Spleen (tissue), 13 donors: ENCODE measurements at places on chromosomes 1 and 21.

- no peak for DNase-seq
Observed at GRCh38 chr1:155657463-155657862, 31.1 kb downstream of the YY1AP1 start.

DNA sequence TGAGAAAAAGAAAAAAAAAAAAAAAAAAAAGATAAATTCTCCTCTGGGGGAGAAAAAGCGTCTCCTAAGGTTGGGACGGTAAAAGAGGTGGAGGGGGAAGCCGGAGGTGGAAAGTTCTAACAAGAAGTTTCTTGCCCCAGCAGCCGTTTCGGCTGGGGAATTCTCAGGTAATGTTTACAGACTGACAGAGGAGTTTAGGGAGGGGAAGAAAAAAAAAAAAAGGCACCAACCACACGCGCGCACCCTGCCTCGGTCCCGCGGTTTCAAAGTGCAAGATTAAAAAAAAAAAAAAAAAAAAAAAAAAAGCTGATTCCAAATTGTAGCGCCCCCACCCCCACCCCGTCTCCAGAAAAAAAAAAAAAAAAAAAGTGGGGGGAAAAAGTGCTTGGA is 504 bp downstream of the DHRS3 start:
- DNase-seq = peak; percentile 41

GRCh38 chr1:170823120-170823519 is 112.2 kb upstream of the MROH9 start:
- DNase-seq = no peak

- peak; percentile 89 for DNase-seq
Observed at GRCh38 chr1:37989361-37989930, 376 bp downstream of the SF3A3 start.

- no peak for DNase-seq
Observed at GRCh38 chr1:24417681-24418080, 2.1 kb downstream of the NIPAL3 start.

DNA sequence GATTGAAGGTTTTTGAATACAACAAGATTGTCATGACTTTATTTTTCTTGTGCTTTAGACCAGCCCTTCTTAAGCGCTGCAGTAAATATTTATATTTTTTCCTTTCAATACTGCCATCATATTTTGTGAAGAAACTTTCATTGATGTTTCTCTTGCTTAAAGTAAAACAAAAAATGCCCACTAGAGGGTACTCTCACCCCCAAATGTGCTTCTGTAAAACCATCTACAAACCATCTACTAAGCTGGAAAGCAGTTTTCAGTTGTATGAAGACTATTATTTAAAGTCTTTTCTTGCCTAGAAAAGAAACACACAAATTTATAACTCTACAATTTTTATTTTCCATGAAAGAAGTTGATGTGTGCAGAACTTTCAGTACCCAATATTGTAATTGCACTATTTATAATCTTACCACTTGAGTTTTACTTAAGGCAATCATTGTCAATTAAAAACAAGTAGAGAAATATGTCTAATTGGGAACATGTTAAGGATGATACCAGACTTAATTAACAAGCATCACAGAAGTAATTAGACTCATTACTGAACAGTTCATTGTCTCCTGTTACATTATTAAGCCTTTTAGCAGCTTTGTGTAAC is 10.7 kb downstream of the LEPR start:
- no peak for DNase-seq

GRCh38 chr1:217048104-217048707 is 325.0 kb upstream of the ESRRG start:
- DNase-seq = no peak

DNA sequence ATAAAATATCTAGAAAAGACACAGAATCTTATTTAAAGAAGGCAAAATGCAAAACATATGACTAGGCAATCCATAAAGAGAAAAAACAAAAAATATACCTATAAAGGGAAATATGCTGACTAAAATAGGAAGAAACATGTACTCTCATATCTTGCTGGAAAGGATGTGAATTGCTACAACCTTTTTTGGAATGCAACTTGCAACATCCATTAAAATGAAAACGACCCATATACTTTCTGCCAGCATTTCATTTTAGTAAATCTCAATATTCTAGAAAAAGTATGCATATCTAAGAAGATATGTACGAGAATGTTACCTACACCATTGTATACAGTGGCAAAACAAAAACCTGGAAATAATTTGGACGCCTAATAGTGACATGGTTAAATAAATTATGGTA is 56.6 kb downstream of the EDEM3 start:
- DNase-seq = no peak

DNA sequence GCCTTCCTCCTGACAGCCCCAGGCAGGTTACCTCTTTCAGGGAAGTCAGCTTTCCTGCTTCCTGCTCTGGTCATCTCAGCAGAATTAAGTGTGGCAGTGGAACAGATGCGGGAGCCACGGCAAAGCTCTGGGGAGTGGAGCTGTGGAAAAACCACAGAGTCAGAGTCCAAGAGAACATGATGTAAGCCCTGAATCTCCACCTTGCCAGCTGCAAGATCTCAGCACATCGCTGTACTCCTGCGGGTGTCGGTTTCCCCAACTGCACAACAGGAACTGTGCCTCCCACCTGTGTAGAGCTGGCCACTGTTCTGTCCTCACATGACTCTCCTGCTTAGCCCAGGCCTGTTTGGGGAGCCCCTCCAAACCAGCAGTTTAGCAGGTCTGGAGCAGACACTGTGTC is 123.7 kb downstream of the MATN1 start:
- DNase-seq = no peak

DNA sequence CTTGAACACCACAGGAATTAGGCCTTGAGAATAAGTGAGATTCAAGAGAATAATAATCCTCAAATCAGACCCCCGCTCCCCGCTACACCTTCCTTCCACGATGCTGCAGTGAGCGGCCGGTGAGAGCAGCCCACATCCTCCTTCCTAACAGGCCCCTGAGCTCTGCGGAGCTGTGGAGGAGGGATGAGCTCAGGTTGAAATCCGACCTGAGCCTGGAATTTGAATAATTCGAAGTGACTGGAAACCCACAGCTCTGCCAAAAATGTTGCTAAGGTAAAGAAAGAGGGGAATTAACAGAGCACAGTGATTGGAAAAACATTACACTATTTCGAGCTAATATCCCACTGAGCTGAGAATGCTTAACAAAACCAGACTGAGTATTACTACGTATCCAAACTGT is 90.0 kb downstream of the URB2 start:
- no peak for DNase-seq

DNA sequence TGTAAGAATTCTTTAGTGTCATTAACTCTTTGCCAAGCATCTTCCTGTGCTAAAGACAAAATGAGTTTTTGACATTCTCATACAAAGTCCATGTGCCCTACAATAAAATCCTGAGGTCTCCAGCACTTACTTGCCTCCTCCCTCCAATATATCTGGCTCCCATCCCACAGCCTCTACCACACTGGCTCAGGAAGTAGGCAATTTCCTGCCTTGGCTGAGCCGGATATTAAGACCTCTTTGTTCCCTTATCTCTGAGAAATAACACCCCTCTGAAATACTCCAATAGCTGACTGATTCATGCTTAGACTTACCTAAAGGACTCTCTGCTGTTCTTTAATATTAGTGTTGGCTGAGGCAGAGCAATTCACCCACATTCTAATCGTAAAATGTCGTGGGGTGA is 37.6 kb upstream of the GORAB start:
- DNase-seq = no peak

DNA sequence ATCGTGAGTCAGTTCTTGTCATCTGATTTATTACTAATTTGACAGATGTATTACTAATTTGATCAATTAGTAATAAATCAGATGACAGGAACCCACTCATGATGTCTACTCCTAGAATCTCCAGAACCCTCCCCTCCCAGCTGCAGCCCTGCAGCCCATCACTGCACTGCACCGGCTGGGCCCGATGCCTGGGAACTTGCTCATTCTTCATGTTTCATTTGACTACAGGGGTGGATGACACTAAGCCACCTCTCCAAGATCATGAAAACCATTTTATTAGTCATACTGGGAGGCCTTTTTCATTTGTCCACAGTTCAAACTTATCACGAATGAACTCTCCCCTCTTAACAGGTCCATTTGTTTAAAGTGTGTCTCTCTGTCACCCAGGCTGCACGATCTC is 41.0 kb downstream of the KCNH1 start:
- no peak for DNase-seq

DNA sequence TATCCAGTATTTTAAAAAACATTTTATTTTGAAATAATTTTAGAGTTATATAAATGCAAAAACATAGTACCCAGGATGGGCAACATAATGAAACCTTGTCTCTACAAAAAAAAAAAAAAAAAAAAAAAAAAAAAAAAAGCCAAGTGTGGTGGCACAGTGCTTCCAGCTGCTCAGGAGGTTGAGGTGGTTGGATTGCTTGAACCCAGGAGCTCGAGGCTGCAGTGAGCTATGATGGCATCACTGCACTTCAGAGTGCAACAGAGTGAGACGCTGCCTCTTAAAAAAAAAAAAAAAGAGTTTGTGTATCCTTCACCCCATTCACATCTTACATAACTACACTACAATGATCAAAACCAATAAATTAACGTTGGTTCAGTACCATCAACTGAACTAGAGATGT is 115.6 kb upstream of the KIF26B start:
- no peak for DNase-seq

DNA sequence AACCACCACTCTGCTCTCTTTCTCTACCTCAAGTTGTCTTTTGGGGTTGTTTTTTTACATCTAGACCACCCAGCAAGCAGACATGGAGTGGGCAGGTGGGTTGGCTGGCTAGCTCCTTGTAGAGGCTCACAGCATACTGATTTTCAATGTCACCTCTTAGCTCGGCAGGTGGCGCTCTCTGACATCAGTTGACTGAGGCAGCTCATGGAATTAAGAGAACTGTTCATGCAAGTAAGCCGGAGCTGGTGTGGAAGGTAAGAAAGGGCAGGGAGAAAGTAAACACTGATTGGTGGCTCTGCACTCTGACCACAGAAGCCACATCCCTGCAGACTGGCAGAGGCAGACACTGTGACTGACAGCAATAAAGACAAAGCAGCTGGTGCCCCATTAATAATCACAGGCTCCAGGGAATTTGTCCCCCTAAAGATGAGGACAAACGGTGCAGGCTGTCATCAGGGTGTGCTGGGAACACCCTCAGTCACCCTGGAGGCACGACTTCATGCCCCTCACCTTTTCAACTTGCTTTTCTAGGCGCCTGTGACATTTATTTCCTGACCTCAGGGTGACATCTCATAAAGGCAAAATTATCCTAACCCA is 226.8 kb downstream of the LMX1A start:
- no peak for DNase-seq

- DNase-seq = peak; percentile 75
Observed at GRCh38 chr1:45621895-45622523, 1.8 kb downstream of the CCDC17 start.

GRCh38 chr1:89823679-89824292 is 3.0 kb downstream of the LRRC8D start:
- DNase-seq = no peak

DNA sequence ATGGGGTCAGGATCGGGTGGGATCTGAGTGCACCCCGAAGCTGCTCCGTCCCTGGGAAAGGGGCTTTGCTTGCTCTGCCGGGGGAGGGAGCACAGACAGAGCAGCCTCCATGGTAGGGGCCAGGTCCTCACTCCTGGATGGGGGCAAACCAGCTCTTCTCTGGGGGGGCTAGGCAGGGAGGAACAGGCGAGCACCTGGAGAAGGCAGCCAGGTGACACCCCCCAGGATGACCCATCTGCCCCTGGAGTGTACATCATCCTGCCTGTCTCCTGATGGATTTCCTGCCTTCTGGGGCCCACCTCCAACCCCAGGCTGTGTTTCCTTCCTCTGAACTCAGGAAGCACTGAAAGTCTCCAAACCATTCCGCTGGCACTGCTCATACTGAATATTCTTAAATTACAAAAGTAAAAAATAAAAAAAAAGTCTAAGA is 248.0 kb downstream of the RHOU start:
- no peak for DNase-seq

DNA sequence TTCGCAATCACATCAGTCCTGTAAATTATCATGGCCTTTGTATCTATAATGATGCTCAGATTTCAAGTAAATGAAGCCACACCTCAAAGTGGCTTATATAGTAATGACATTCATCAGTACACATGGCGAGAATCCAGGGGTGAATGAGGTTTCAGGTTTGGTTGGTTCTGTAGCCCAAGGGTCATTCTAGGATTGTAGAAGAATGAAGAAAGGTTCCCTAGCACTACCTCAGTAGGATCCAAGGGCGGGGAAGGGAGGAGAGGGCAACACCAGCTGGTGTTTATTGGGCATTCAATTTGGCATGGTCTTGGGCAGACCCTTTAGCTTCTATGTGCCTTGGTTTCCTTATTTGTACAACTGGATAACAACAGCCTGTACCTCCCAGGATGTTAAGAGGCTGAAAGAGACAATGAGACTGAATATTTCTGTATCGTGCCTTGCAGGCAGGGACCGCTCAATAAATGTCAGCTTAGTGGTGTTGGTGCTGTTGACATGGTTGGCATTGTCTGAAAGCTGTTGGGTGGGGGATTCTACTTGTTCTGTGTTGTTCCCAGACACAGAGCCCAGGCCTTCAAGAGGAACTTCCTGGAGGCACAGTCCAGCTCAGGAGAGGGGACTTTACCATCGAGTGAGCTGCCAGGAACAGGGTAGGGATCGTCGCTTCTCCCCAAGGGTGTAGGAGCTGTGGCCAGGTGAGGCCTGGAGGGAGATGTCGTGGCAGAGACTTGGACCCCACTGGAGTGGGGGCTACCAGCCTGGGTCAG is 388.2 kb downstream of the PTPRU start:
- DNase-seq = no peak

DNA sequence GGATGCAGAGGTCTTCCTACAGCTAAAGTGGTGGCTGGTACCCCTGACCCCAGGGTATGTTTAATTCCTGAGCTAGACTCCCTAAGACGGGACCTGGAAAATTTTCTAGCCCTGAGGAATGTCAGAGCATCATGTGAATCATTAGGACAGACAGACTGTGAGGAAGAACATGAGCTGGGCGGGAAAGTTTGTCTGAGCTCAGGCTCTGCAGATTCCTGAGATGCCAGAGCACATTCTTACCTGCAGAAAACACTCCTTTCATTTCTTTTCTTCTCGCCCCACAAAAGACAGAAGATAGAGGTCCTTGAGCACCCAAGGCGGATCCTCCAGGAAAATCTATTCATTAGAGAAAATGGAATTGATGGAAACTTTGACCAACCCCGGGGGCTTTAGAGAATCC is 6.5 kb downstream of the CAPN2 start:
- no peak for DNase-seq
